ENCODE measurements at places on chromosomes 7 and 10.

- DNase-seq = peak; percentile 43
These were observed 2.1 kb downstream of the MXI1 start for GRCh38 chr10:110209454-110209925.

DNA sequence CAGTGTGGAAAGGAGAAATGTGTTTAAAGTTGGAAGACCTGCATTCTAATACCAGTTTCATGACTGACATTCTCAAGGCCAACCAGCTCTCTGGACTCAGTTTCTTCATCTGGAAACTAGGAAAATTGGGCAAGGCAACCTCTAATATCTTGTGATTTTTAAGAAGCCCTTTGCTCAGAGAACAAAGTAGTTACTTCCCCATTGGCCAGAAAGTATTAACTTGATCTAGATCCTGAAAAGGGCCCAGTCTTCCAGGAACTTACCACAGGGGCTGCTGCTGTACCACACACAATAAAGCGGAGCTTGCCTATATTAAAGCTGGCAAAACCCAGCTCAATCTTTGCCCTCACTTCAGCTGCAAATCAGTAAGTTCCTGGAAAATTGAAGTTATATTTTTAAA, 155.6 kb upstream of the ADO start:
- DNase-seq = peak; percentile 53

- no peak for DNase-seq
These were observed 18.5 kb downstream of the GPR37 start for GRCh38 chr7:124747072-124747471.

GRCh38 chr7:24017519-24017918, 266.5 kb upstream of the NPY start:
- peak; percentile 18 for DNase-seq

DNA sequence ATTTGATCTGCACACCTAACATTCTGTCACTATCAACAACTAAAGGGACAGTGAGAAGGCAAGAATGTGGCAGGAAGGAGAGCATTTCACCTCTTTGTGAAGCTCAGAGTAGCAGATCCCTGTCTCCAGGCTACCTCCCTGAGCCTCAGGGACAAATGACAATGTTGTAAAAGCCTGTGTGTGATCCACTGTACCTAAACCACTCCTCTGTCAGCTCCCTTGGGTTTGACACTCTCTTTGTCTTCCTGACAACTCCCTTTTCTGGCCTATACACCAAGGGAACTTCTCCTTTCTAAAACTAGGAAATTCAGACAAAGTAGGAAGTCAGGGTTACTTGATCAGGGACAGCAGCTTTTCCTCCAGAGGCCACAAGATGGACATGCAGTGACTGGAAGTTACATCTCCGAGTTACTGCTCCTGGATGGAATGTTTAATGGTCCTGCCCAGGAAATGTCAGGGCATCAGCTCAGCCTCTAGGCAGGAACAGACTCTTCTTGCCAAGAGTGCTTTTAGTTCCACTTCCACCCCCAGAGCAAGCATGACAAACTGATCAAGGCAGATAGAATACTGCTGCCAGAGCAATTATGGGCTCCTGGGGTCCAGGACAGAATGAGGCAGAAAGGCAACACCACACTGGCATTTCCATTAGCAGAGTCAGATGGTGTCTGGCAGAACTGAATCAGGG, 1014.5 kb upstream of the LRRTM3 start:
- DNase-seq = no peak

DNA sequence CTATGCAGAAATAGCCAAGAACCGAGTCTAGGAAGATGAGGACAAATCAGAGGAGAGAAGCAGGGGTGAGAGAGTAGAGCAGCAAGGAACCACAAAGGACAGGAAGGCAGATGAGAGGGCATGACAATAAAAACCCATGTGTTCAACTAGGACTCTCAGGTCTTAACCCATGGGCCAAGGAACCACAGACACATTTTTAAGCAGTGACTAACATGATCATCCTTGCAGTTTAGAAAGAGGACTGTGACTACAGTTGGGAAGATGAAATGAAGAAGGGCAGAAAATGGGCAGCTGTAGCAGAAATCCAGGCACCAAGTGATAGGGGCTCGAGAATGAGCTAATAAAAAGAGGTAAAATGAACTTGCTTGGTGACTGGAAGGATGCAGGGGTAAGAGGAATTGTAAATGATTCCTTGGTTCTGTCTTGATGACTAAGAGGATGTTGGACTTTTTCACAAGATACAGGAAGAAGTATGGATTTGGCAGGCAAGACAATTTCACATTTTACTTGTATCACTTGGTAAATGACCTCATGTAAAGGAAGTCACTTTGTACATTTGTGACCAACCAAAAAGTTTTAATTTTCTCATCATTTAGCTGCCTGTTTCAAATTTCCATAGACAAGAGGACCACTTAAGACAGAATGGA, 22.8 kb downstream of the SGMS1 start:
- DNase-seq = peak; percentile 40

DNA sequence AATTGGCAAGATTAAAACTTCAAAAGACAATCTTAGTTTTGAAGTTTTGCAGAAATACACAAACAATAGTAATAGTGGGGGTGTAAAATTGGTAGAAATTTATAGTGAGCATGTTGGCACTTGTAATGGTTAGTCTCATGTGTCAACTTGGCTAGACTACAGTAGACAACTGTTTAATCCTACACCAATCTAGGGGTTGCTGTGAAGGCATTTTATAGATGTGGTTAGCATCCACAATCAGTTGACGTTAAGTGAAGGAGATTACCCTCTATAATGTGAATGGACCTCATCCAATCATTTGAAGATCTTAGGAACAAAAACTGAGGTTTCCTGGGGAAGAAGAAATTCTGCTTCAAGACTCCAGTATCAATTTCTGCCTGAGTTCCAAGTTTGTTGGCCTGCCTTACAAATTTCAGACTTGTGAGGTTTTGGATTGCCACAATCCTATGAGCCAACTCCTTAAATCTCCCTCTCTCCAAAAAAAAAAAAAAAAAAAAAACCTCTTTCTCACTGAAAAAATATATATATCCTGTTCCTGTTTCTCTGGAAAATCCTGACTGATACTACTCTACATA, 531.6 kb upstream of the IGFBP3 start:
- DNase-seq = no peak

GRCh38 chr7:157238087-157238486, 98.7 kb upstream of the DNAJB6 start:
- DNase-seq = no peak

DNA sequence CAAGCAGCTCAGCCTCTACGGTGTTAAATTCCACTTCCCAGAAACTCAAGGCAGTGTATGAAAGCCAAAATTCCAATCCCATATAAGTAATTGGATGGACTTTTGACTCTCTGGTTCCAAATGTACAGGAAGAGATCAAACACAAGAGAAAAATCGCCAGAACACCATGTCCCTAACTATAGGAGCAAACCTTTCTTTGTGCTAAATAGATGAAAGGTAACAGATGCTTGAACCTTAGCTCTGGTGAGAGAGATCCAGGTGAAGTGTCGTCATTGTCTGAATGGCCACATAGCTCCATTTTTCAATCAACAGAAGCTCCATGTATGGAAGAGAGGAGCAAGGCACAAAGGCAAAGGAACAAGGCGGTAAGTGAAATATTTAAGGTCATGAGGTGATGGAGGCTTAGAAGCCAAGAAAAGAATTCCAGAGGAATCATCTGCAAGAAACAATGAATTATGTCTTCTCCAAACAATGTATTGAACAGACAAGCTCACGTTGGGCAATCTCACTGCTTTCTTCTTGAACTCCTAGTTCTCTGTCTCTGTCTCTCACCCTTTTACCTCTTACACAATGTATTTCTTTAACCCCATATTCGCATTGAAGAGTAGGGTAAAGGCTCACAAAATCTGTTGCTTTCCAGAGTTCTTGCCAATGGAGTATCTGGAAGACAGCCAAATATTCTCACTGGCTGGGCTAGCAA, 585.1 kb downstream of the GATA3 start:
- no peak for DNase-seq

Data from suppressor macrophage treated with lipopolysaccharide for 4 hours (primary cell).